Motor neuron (in vitro differentiated cells): ENCODE measurements at places on chromosomes 16 and 17. TPM values are rescaled to one million over a fixed set of nuclear protein-coding genes. Genes with fewer than 3 reads are reported as not detected.

DNA sequence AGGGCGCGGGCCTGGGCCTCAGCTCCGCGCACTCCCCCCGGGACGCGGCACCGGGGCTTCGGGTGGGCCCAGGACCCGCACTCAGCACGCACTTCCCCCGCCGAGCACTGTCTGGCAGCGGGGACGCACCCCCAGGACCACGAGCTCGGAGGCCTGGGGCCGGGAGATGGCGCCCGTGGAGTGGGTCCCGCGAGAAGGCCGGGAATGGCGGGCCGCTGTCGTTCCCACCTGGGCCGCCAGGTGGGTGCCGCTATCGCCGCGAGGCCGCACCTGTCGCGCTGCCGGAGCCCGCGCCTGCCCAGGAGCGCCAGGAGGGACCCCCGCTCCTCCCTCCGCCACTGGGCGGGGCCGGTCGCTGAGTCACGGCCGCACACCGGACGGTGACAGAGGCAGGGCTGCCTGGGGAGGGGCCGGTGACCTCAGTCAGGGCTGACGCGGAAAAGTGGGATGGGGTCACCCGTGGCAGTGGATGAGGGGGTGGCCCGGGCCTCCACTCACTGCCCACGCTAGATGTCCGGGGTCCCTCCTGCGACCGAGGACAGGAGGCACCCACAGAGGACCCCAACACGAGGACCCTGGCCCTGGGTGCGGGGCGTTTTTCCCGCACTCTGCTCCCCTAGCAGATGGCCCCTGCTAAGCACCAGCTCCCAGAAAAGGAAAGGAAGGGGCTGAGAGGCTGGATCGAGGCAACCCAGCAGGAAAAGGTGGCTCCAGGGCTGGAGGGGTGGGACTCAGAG lies 6.9 kb upstream of the ACTG1 start:
- peak; percentile 1 for ATAC-seq

DNA sequence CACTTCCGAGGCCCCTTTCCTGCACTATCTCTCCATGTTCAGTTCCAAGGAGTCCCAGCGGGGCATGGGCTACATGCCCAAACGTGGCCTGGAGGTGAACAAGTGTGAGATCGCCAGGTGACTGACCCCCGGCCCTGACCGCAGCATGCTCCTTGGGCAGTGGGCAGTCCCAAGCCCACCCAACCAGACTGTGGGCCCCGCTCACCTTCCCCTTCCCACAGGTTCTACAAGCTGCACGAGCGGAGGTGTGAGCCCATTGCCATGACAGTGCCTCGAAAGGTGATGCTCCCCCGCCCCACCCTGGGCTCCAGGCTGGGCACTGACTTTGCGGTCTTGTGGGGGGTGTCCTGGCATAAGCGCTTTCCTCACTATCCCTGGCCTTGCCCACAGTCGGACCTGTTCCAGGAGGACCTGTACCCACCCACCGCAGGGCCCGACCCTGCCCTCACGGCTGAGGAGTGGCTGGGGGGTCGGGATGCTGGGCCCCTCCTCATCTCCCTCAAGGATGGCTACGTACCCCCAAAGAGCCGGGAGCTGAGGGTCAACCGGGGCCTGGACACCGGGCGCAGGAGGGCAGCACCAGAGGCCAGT lies 4.7 kb downstream of the CORO1A start:
- no peak for ATAC-seq

- ATAC-seq = no peak
These were observed 72.1 kb downstream of the COPRS start for GRCh38 chr17:31786796-31787481.

GRCh38 chr16:3171181-3171854 lies 16.7 kb upstream of the OR1F1 start:
- ATAC-seq = peak; percentile 43

KRT32 gene
- not detected in 2 replicates for total RNA-seq

B3GNT9 gene
- total RNA-seq = 7.7 and 8.0 TPM in 2 replicates

LPCAT2 gene
- total RNA-seq = 1.4 TPM in 2 replicates

TBC1D3G gene
- total RNA-seq = not detected in 2 replicates
